ENCODE measurements at places on chromosomes 11 and 22.
A peak's percentile ranks its signal among the peaks of the same experiment; 100 is the strongest.

- peak; percentile 87 for DNase-seq
These were observed 2.5 kb downstream of the CPT1A start for GRCh38 chr11:68839054-68839865.

- no peak for DNase-seq
These were observed 131.1 kb downstream of the MED15 start for GRCh38 chr22:20638507-20638870.

DNA sequence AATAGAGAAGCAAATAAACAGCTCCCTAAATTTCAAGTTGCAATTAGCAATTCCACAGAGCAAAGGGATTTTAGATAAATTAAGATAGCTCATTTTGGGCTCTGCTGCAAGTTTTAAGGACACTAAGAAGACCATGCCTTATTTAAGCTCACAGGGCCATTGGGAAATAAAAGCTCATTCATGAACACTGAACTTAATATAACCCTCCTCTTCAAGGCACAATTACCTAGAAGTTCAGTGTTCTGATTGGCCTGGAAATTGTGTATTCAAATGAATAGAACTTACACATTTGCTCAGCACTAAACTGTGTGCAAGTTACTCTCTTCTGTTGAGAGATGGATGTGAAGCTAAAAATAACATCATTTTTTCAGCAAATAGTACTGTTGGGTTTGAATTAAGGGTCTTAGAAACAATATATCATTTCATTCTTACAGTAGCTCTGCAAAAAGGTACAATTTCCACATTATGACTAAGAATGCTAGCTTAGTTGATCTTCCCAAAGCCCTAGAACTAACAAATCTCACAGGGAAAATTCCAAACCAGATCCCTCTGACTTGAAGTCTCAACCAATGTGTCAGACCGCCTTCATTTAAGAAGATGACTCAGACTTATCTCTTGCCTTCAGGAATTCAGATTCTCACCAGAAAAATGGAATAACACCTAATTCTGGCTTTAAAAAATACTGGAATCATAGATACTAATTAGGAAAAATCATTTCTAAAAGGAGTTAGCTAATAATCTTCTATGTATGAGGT, 87.4 kb upstream of the LRRC55 start:
- no peak for DNase-seq

DNA sequence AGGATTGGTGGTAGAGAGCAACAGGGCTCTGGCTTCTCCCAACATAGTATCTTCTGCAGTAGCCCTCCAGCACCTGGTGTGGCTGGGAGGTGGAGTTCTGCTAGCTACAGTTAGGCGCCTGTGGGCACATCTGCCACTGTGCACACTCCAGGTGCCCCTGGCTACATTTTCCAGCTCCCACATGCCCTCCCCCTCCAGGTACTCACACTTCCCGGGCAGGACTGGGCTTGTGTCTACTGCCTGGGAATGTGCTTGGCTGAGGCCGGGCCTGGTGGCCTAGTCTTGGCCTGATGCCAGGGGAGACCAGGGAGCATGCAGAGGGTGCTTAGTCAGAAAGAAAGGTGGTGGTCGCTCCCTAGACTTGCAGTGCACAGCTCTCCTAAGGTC, 15.8 kb downstream of the PHLDB1 start:
- DNase-seq: no peak

GRCh38 chr11:133841279-133842043, 3.9 kb downstream of the SPATA19 start:
- no peak for DNase-seq

DNA sequence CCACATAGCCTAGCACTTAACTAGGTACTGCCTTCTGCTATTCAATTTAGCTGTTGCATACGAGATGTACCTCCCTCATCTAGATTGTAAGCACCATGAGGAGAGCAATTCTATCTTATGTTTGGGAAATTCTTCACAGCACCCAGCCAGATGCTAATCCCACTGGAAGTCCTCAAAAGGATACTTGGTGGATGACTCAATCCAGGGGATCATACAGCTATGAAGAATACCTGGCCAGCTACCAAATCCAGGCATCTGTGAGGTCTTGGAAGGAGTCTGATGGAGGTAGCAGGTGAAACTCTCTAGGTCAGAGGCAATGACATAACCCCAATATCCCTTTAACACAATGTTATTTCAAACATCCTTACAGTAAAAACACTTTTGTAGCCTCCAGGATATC, 167.8 kb upstream of the NCAM1 start:
- no peak for DNase-seq

DNA sequence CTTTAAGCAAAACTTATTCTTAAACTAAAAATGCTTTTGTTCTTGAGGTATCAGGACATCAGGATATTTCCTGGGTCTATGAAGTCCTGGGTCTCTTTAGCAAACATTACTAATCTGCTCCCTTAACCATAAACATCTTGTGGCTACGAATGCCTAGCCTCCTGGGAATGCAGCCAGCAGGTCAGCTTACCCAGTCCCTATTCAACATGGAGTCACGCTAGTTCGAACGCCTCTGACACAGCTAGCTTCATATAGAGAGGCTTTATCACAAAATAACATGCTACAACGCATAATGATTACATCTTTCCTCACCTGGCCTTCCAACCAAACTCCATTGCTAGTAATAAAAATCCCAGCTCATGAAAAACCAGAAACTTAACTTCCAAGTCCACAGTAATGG, 17.5 kb upstream of the FIBIN start:
- no peak for DNase-seq

DNA sequence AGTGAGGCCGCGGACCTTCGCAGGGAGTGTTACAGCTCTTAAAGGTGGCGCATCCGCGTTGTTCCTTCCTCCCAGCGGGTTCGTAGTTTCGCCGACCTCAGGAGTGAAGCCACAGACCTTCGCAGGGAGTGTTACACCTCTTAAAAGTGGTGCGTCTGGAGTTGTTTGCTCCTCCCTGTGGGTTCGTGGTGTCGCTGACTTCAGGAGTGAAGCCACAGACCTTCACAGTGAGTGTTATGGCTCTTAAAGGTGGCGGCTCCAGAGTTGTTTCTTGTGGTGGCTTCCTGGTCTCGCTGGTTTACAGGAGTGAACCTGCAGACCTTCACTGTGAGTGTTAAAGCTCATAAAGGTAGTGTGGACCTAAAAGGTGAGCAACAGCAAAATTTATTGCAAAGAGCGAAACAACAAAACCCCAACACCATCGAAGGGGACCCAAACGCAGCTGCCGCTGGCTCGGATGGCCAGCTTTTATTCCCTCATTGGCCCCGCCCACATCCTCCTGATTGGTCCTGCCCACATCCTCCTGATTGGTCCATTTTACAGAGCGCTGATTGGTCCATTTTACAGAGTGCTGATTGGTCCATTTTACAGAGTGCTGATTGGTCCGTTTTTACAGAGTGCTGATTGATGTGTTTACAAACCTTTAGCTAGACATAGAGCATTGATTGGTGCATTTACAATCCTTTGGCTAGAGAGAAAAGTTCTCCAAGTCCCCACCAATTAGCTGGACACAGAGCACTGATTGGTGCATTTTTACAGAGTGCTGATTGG, 1.2 kb upstream of the TMEM45B start:
- DNase-seq: no peak

GRCh38 chr22:38316364-38317121, 690 bp downstream of the CSNK1E start:
- DNase-seq: no peak

DNA sequence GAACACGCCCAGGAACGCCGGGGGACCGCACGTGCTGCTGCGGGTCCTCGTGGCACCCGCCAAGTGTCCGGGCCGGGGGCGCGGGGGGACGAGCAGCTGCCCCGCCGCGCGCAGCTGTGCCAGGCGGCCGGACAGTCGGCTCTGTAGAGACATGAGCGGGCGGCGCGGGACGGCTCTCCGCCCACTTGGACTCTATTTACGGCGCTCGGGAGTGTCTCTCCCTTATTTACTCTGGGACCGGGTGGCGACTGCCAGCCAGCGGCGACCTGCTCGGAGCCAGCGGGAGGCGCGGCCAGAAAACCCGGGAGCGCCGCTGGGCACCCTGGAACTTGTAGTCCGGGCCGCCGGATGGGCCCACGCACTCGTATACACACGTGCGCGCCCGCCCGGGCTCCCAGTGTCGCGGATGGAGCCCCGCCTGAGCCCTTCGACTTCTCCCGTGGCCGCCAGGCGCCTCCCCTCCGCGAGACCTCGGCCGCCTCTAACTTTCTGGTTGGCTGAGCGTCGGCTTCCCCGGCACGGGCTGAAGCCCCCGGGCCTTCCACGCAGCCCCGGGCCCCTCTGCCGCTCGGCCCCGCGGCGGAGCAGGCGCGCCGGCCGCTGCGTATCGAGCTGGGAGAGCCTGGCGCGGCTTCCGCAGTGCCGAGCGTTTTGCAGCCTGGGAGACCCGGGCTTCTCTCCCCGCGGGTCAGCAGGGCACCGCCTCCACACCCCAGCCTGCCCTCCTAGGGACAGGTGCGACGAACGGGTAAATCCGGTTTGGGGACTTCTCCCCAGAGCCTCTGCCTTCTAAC, at the start of gene MACROD1:
MACROD1 (minus strand) TSS at position 272 of the 794 bp plus-strand sequence; CDS start at position 153, 119 bp downstream.
- peak; percentile 77 for DNase-seq

DNA sequence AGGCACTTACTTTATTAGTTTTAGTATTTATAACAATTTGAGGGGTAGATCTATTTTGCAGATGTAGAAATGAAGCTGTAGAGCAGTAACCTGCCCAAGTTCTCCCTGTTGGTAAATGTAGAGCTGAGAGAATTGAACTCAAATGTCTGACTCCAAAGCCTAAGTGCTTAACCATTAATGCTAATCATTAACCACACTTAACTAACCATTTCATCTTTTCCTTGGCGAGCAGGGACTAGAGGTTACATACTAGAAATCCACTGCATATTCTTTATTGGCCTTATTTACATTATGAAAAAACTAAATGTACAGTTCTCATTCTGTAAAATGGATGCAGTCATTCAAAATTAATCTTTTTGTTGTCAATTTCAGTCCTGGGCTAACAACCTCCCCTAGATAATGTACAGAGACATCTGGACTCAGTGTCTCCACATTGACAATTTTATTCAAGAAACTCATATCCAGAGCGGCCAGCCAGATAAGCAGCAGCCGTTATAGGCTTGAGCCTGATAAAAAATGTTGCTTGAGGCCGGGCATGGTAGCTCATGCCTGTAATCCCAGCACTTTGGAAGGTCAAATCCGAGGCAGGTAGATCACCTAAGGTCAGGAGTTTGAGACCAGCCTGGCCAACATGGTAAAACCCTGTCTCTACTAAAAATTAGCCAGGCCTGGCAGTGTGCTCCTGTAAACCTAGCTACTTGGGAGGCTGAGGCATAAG, 76.7 kb upstream of the PICALM start:
- DNase-seq: no peak

- no peak for DNase-seq
These were observed 13.1 kb upstream of the SLC16A8 start for GRCh38 chr22:38097058-38097457.

DNA sequence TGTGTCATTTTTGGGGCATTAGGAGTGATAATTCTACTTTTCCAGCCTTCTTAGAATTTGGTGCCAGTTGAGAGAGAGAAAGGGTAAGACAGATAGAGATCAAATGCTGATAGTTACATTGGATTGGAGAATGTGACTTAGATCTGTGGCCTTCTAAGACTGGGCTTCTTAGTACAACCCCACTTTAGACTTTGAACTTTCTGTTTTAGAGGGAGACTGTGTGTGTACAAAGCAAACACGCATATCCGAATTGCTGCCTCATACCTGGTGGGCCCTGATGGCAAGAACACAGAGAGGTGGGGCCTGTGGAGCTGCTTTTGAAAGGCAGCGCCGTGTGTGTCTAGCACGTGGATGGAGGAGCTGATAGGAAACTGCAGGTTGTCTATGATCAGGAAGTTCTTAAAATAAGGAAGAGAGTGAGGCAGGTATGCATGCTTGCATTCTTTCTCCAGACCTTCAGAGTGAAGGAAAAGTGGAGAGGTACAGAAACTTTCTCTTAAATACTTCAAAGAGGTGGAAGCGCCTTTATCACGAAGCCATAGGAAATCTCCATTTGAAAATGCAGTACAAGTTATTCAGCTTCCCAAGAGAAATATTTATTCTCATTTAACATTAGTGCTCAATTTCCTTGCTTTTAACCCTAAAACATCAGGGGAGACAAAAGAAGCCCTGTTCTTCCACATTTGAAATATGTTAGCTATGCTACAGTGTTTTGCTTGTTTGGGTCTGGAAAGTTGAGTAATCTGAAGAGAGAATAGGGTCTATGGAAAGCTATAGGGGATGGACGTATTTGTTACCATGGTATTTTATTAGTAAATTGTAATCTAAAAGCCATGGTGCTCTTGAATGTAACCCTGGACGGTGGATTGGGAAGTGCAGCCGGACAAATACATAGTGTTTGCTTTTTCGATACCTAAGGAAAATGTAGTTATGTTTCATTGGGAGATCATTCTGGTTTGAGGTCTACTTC, 13.7 kb downstream of the PDHX start:
- no peak for DNase-seq

- DNase-seq: no peak
These were observed at the start of gene ACTN3 for GRCh38 chr11:66546368-66546965. ACTN3 (plus strand) TSS chr11:66546903; CDS start chr11:66546938, 35 bp downstream.

GRCh38 chr22:48205161-48205560, 1442.7 kb downstream of the TBC1D22A start:
- DNase-seq: no peak

- DNase-seq: no peak
These were observed 14.0 kb upstream of the SMIM38 start for GRCh38 chr11:69141742-69142141.

DNA sequence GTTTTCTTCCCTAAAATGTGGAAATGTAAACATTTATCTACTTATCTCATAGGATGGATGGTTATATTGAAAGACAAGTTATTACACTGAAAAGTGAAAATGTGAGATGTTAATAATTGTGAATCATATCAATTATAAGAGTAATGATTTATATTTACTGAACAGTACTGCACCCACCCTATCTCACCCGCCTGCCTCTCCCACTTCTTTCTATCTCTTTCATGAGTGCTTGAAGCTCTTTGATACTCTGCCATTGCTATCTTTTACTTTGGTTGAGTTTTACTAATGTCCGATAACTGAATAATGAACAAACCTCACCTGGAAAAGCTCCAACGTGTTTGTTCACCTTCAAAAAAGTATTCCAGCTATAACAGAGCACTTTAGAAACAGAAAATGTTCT, 263.0 kb upstream of the UBASH3B start:
- DNase-seq: no peak

DNA sequence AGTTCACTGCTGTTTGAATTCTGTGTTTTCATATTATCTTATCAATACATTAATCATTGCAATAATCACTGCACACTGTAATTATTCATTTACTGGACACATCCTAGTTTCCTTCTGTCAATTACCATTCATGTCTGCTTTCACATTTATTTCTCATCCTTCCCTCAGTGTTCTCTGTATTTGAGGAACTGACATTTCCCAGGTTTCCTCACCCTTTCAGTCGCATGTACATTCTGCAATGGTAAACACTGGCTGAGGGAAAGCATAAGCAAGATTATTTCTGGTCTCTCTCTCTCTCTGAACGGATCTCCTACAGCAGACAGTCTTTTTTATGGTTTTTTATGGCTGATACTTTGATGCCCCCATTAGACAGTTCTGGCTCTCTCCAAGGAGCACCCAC, 4.2 kb upstream of the HBD start:
- DNase-seq: no peak

GRCh38 chr11:30196400-30197206, 34.2 kb upstream of the FSHB start:
- peak; percentile 10 for DNase-seq

- no peak for DNase-seq
These were observed 964.8 kb downstream of the JRKL start for GRCh38 chr11:97354576-97354975.

Measured in AML-193 (cell line).